ENCODE measurements at places on chromosomes 11 and 22.

GRCh38 chr11:60396799-60397198 is 540 bp downstream of the MS4A14 start:
- DNase-seq, result no peak

DNA sequence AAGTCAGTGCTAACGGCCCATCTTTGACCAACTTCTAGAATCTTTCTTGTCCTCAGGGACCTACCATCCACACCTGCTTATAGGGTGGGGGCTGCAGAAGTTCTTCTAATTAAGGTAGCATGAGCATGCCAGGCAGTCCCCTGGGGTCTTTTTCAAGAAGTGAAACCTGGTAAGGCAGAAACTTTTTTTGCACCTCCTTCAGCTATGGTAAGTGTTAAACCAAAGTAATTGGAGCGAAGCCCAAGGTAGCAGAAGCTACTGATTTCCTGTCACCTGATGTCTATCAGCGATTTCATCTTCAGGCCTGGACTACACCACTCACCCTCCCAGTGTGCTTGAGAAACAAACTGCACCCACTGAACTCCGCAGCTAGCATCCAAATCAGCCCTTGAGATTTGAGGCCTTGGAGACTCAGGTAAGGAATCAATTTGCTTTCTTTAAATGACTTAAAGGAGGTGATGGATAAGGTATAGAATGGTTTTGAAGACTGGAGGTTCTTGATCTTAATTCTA is at the start of gene MS4A1:
Gene MS4A1, plus strand, starts transcription at position 317 of the 512 bp plus-strand sequence. CDS start 6,528 bp downstream, outside the sequence.
- DNase-seq, result no peak

DNA sequence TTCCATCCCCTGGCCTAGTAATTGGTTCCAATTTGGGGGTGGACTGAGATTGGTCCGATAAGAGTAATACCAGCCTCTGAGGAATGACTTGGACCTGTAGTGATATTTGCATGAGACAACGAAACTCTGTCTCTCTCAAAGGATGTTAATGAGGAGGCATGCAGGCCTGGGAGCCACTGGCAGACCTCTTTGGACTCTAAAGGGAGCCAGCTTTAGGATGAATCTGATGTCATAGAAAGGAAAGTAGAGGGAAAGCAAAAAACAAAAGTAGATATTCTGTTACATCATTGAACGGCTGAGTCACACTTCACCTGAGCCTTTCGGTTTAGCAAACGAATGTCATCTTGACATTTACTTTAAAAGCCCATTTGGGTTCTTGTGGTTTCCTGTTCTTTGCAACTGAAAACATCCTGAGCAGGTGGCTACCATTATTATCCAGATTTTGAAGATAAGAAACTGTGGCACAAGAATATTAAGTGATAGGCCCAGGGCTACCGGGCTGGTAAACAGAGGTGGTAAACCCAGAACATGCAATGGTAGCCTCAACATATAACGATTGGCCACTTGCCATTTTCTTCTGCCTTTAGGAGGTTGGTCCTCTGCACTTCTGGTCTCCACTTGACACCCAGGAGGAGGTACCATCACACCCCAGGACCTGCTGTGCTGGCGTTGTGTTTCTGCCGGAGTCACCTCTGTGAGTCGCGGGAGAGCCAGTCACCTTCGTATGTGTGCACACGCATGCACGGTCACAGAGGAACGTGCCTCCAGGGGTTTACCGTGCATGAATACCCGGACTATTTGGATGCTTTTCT is 42.7 kb downstream of the RTL6 start:
- no peak for DNase-seq

- DNase-seq, result peak; percentile 70
Observed at GRCh38 chr11:12787847-12788246, 113.6 kb downstream of the TEAD1 start.

- no peak for DNase-seq
Observed at GRCh38 chr11:4184163-4184916, 89.7 kb downstream of the RRM1 start.

- no peak for DNase-seq
Observed at GRCh38 chr11:75845324-75845723, 30.3 kb downstream of the UVRAG start.

- no peak for DNase-seq
Observed at GRCh38 chr11:64771861-64772260, 6.5 kb downstream of the SF1 start.

GRCh38 chr22:33006955-33007318 is 51.2 kb downstream of the SYN3 start:
- no peak for DNase-seq

DNA sequence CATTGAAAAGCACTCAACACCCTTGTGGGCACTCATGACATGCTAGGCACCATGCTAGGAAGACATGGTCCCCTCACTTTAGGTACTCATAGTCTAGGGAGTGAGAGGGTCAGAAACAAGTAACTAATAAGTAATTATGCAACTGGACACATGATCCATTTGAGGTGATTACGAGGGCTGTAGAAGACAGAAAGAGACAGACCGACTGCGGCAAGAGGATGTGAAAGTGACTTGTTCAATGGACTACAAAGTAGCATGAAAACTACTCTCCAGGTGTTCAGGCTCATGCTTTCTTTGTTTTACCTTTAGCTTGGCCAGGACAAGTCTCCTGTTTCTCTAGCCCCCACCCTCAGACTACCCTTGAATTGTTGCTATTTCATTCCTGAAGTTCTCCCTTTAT is 310.8 kb upstream of the SORL1-AS1 start:
- no peak for DNase-seq

DNA sequence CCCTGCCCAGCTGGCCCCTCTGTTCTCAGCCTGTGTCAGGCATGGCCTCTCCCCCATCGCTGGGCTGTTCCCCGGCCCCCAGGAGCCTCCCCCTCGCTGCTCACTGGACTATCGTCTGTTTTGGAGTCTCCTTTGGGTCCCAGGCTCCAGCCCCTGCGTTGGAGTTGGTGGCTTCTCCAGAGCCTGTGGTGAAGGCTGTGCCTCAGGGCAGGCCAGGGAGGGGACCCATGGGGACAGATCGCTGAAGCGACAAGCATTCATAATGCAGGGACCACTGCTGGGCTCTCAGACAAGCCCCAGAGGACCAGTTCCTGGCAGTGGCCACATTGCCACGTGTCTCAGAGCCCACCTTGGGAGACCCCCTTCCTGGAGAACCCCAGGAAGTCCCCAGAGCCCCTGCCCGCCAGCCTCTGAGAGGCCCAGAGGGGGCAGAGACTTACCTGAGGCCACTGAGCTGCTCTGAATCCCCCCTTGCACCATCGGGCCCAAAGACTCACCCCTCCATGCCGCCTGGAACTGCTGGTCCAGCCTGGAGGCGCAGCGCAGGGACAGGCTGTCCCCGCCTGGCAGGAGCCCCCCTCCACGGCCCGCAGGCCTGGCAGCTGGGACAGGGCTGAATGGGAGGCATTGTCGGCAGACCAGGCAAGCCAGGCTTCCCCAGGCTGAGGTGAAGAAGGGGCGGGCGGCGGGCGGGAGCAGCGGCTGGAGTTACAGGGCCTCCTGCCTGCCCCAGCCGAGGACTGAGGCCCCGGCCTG is at the start of gene CHADL:
Gene CHADL, minus strand, starts transcription at position 555 of the 756 bp plus-strand sequence. Its CDS starts 50 bp downstream, at position 505.
- no peak for DNase-seq

DNA sequence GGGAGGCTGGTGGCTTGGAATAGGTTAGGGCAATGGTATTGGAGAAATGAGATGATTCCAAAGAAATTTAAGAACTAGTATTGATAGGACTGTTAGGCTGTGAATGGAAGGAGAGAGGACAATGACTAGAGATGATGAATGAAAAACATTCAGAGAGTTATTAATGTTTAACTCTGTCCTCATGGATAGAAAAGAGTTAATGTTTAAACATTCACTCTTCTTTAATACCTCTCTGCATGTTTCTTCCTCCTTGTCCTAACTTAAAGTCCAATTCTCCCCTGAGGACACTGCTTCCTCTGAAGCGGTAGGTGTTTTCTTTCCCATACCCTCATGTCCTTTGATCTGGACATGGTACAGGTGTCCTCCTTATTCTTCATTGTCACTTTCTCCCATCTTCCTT is 13.4 kb downstream of the CHEK1 start:
- no peak for DNase-seq

- DNase-seq, result peak; percentile 11
Observed at GRCh38 chr11:125141686-125142535, 22.6 kb upstream of the PKNOX2 start.

DNA sequence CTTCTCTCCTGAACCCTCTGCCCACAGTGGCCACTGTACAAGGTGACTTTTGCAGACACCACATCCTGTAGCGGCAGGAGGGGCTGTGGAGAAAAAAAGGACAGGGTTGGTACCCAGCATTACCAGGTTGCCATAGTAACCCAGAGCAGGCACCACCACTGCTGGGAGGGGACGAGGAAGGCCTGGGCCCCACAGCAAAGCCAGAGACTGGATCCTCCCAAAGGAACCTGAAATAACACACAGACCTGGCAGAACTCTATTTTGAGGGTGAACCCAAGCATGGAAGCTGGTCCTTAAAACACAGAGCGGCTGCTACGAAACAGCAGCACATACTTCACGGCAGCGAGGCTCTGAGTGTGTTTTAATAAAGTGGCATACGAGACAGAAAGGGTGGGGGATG is 380.6 kb downstream of the CTTN start:
- no peak for DNase-seq

DNA sequence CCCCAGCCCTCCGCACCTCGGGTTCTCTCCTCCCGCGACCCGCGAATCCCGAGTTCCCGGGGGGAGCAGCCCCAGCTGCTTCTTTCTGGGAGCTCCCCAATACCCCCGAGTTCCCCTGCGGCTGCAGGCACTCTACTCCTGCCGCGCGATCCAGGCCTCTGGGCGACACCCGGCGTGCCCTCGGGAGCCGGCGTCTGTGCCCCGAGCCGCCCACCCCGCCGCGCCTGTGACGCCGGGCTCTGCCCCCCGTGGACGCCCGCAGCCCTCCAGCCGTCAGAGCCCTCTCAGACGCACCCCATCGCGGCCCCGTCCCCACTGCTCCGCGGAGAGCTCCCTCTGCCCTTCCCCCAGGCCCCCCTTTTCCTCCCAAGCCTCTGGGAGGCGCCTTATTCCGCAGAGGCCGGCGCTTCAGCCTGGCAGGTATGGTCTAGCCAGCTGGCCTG is 422 bp downstream of the GLB1L2 start:
- no peak for DNase-seq

- no peak for DNase-seq
Observed at GRCh38 chr11:100438376-100438775, 248.7 kb upstream of the ARHGAP42 start.

GRCh38 chr22:44309137-44309536 is 3.6 kb downstream of the SHISAL1 start:
- peak; percentile 95 for DNase-seq

DNA sequence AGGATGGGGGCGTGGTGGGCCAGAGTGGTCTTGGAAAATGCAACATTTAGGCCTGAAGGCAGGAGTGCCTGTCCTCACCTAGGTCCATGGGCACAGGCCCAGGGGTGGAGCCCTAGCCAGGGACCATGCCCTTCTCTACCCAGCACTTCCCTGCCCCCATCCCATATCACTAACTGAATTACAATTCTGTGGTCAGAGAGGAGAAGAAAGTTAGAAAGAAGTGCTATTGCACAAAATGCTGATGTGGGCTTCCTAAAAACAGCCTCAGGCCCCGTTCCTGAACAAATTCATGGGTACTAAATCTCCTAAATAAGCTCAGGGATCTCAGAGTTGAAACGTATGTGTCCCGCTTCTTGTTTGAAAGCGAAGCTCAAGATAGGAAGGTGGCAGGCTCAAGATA is 3.5 kb upstream of the ASRGL1 start:
- DNase-seq, result no peak

GRCh38 chr22:29136782-29137700 is 64.2 kb downstream of the KREMEN1 start:
- DNase-seq, result no peak

- no peak for DNase-seq
Observed at GRCh38 chr22:48558606-48559402, 1268.9 kb downstream of the BRD1 start.

DNA sequence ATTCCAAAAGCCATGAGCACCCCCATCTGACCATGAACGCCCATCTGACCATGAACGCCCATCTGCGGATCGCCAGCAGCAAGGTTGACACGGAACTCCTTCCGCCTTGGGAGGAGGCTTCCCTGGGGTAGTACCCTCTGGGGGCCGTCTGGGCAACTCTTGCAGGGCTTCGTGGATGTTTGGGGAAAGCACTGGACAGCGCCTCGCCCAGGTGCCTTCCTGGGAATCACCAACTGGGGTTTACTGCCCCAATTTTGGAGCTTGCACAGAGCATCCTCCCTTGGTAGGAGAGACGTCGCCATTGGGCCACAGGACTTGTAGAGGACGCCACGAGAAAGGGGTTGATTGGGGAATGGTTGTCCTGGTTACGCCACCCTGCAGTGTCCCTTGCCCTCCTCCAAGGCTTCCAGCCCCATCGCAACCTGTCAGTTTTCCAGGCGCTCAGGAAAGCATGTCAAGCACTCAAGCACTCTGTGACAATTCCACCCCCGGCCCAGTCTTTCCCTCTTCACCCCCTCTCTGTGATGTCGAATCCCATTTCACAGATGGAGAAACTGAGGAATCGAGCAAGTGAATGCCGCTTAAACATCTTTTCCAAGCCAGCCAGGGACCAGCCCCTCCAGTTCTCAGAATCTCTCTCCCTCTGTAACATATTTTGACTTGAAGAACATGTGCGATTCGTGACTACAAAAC is 914 bp upstream of the PRDM11 start:
- peak; percentile 47 for DNase-seq

All from amniotic epithelial cell (primary cell).